CD4-positive, alpha-beta T cell treated with Interleukin-1 beta for 1 hour (primary cell): ENCODE measurements at places on chromosomes 5 and 9.

DNA sequence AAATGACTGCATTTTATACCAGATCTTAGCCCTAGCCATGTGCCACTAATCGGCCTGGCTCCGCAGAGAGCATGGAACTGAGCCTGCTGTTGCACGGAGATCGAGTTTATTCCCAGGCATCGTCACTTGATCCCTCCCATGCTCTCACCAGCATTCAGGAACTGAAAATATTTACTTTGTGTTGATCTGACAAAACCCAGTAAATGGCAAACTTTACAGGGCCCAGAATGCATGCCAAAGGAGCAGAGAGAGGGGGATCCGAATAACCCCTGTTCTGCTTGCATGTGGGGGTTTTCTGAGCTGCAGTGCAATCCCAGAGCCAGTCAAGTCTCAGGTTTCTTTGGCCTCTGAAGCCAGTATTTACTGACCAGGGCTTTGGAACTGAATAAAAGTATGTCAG is 87.3 kb downstream of the GAS1 start:
- no peak for DNase-seq

DNA sequence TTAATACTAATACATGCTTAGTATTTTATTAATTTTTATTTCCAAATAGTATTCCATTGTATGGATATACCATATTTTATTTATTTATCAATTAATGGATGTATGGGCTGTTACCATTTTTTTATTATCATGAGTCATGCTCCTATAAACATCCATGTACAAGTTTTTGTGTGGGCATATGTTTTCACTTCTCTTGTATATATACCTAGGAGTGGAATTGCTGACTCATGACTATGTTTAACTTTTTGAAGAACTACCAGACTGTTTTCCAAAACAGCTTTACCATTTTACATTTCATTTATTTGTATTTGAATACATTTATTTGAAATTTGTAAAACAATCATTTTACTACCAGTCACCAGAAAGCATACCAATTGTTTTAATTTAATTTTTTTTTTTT is 14.1 kb upstream of the LRRC19 start:
- no peak for DNase-seq

DNA sequence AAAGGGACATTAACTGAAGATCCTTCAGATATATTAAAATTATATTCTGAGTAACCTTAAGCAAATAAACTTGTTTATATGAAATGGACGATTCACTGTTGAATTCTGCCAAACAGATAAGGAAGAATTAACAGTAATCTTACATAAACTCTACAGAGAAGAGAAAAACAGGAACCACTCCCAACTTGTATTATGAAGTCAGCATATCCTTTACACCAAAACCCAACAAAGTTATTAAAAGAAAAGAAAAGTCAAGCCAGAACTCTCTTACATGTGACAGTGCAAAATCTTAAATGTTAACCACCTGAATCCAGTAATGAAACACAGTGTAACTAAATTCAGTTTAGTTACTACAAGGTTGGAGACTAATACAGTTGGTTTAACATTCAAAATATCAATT is 185.8 kb downstream of the DEPDC1B start:
- DNase-seq: no peak

DNA sequence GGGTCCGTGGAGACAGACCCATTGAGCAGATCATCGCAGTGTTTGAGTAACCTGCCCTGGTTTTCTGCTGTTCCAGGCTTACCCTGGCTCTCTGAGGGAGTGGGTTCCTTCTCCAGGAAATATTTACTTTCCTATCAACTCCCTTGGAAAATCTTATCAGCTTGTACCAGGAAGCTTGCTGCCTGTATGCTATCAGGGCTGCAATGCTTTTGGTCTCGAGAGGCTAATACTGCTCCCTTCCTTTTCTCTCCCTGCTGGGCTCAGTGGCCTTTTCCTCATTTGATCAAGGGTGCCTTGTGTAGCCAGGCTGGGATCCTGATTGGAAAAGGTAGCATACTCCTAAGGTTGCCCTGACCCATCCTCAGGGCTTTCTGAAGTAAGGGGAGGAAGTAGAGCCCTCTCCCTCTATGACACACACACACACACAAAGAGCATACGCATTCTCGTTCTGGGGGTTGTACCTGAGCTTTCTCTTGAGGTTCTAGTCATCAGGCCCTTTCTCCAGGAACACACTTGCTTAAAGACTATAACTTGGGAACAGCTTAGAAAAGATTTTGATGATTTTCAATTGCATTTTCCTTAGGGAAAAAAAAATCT is 41.6 kb downstream of the CYSTM1 start:
- no peak for DNase-seq

DNA sequence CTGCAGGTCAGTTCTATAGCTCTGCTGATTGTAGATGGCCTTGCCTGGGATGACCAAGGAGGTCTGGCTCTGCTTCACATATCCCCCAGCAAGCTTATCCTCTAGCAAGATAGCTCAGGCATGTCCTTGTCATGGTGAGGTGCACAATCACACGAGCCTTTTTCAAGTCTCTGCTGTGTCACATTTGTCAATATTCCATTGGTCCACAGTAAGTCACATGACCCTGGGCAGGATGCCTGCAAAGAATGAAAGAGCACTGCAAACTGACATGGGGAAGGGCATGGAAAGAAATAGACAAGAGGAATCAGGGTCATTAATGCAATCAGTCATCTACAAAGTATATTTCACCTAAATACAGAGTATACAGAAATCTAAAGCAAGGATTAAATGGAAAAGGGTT is 142.0 kb downstream of the RORB start:
- no peak for DNase-seq
